Fibroblast of the conjunctiva (primary cell): ENCODE measurements at places on chromosomes 6 and 20.

- DNase-seq: no peak
These were observed 154.9 kb upstream of the BEND6 start for GRCh38 chr6:56799989-56800388.

GRCh38 chr6:89032599-89032998 is 48.0 kb upstream of the PNRC1 start:
- no peak for DNase-seq

DNA sequence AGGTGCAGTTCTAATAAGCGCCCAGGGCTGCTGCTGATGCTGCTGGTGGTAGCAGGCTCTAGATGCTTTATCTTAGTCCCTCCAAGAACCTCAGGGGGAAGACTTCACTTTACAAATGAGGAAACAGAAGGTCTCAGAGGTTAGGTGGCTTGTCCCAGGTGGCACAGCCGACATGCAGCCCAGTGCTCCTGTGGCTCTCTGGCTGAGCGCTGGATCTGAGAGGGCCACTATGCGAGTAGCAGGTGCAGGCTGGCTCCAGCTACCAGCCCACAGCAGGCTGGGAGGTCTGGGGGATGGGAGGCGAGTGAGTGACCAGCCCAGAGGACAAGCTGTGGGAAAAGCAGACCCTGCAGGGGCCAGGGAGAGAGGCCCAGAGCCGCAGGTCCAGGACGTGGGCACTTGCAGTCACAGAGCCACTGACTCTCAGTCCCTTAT is 90.9 kb downstream of the PRND start:
- no peak for DNase-seq

- no peak for DNase-seq
These were observed 4.2 kb downstream of the PPP2R5D start for GRCh38 chr6:42988486-42989020.

DNA sequence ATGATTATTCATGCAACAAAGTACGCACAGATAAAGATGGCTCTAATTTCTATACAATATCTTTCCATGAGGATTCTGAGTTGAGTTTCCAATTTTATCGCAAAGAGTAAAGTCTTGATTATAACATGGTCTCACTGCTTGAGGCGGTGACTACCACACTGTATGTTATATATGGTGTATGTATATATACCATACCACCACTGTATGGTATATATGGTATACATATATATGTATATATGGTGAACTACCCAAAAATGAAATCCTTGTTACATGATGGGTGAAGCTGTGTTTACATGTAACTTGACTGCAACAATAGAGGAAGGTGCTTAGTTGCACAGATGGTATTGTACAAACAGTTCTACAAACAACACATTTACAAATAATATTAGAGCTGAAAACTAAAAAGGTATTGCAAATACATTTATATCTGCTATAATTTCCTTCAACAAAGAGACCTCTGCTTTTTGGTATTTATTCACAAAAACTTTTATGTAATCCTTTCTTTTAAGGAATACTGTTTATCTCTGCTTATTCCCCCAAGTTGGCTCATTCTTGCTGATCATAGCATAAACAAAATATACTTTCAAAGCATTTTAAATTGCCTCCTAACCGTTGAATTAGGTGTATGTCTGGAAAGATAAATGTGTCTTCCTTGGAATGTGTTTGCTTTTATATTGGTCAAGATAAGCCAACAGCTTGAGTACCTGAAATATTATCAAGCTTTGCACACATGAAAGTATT is 77.7 kb upstream of the TPD52L1 start:
- DNase-seq: no peak

- DNase-seq: no peak
These were observed 102.2 kb downstream of the NRN1 start for GRCh38 chr6:5904532-5904931.

DNA sequence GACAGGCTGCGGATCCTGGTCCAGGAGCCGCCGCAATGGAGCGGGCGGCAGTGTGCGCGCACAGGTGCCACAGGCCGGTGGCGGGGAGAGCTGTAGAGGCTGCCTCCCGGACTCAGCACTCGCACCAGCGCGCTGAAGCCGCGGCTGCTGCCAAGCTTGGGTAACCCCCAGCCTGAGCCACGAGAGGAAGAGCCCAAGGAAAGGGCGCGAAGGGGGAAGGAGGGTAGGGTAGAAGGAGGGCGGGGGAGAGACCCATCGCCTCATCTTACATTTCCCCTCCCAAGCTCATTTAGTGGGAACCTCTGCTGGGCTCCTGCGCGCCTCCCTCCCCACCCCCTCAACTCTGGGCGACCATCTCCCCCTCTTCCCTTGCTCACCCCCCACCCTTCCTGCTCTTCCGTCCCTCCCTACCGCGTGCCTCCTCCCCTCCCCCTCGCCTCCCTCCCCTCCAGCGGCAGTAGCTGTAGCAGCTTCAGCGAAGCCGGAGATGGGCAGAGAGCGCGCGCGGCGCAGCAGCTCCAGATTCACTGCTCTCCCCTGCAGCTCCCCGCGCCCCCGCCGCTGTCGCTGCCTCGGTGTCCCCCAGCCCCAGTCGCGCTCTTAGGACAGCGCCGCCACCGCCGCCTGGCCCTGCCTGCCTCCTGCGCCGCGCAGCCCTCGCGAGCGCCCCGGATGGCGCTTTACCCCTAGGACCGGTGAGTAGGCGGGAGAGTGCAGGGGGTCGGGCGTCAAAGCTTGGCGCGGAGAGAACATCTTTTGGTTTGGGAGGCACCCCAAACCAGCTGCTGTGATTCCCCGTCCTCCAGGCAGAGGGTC is at the start of gene FUT9:
TSS of gene FUT9 (plus strand) at position 457 of the 816 bp plus-strand sequence. CDS start 187,182 bp downstream, outside the sequence.
- no peak for DNase-seq

- no peak for DNase-seq
These were observed 297.5 kb downstream of the CLIC5 start for GRCh38 chr6:45718131-45718530.

- no peak for DNase-seq
These were observed 63.7 kb downstream of the CTNNBL1 start for GRCh38 chr20:37757550-37757949.

DNA sequence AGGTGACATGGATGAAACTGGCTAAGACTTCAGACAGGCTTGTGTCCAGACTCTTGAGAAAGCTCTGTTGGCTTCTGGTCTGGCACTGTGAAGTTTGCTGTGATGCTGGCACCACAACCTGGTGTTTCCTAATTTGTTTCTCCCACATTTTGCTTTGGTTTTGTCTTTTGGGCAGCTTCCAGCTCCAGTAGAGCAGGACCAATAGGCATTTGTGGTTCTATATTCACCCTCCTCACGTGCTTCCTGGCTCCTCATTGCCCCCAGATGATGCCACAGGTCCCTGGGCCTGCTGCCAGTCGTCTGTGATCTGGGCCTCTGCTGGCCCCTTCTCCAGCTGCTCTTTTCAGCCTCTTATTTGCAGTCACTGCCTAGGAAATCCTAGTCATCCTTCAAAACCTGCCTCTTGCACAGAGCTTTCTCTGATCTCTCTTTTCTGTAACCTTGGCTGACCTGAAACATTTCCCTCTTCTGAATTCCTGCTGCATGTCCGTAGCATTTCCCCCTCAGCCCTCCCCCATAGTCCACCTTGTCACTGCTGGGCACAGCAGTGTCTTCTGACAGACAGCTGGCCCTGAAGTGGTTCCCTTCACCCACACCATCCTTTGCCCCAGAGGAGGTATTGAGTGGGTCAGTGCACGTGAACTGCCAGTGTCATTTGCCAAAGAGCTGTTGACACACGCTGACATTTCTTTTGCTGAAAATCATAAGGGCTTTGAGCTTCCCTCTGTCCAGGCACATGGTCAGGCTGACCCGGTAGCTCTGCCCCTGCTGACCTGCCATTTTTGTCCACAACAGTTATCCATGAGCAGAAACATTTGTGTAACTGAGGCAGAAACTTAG is 63.0 kb downstream of the PTPN1 start:
- peak; percentile 85 for DNase-seq

DNA sequence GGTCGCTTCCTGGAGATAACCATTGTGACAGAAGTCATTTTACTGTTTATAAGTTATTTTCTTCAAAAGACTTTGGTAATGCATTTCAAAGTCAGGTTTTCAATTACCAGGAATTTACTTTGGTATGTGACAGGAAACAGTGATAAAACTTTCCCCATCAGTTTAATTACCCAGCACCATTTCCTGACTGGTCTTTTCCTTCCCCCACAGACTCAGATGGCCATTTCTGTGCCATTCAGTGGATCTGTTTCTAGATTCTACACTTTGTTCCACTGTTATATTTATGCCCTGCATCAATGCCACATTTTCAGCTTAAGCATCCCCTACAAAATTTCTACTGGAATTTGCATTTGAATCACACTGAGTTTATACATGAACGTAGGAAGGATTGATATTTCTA is 16.3 kb downstream of the RRBP1 start:
- DNase-seq: no peak

DNA sequence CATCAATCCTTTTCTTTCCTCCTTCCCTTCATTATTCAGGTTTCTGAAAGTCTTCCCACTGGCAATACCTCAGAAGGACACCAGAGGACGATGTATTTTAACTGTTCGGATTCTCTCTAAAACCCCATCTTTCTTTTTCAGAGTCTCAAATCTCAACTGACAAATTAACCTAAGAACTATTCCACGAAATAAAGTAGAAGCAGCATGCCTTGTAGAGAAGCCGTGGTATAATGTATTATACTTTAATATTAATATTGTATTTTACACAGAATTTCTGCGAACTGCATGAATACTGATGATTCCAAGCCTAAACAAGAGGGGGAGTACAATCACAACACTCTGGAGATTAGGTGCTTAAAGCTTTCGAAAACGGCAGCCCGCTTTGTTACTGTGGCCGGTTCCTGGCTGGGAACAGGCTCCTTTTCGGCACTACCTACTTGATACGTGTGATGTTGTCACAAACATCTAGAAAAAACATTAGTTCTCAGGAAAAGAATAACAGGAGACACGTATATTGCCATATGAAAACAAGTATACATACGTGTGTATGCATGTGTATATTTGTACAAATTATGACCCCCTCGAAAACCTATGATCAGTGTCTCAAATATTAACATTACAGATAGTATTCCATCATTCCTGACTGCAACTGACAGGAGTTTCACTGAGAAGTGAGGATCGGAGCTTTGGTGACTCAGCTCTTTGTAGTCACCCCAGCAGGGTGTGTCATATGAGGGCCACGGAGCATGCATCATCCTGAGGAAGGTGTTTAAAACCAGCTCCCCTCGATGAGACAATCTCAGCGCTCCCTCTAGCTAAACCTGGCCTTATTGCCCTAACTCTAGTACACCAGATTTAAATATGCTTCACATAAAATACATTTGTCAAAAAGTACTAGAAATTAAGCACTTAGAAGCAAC is 319.7 kb upstream of the TCF21 start:
- DNase-seq: peak; percentile 70

DNA sequence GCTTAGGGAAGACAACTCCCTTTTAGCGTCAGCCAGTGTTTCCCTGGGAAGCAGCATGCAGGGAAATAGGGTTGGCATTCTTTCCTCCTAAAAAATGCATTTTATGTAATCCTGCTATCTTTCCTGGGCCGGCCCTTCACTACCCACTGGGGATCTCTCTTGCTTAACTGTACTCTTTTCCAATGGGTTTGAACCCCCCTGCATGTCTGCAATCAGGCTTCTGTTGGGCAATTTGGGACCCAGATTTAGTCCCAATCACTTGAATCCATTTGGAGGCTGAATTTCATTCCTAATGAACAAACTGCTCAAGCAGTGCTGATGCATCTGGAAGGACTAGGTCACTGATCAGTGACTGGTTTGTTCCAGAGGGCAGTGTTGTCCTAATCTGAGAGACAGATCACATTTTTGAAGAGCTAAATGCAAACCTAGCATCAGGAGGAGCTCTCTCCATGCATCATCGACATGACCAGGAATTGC is 152.0 kb downstream of the TSHZ2 start:
- DNase-seq: no peak

DNA sequence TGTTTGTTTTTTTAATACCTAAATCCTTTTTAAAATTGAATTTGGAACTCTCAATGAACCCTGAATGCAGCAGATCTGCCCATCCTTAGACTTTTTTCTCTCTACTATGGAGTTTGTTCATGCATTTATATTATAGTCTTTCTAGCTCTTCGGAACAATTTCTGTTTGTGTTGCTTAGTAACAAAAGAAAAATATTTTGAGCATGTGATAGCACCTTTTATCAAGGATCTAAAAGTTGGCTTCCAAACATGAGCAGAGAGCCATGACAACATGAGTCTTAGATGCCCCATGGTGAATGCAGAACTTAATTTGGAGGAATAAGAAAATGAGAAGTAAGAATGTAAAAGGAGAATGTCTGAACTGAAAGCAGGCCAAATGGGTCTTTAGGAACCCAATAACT is 133.7 kb downstream of the EDN1 start:
- no peak for DNase-seq

DNA sequence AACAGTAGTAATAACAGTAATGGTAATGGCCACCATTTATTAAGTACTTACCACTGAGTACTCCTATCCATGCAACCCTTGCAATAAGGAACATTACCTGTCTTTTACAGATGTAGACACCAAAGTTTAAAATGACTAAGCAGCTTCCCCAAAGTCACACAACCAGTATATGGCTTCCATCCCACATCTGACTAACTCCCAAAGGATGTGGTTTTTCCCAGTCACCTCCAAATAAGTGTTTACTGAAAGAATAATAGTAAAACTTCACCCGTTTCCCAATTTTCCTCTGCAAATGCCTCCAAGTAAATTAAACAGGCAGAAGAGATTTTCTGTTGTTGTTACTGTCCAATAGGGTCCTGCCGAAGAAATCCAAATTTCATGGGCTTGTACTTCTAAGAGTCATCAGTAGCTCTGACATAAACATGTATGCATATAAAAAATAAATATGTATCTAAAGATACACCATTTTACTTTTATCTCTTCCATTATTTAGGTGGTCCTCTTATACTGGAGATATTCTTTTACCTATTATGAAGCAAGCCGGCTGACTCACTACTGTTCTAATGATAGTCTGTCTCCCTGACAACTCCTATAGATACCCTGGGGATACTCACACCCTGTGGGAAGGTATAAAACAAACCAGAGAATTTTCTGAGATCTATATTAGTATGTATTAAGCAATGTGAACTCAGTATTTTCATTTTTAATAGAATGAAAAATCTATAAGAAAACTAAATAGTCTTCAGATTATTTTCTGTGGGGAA is 77.9 kb upstream of the ID4 start:
- DNase-seq: no peak

DNA sequence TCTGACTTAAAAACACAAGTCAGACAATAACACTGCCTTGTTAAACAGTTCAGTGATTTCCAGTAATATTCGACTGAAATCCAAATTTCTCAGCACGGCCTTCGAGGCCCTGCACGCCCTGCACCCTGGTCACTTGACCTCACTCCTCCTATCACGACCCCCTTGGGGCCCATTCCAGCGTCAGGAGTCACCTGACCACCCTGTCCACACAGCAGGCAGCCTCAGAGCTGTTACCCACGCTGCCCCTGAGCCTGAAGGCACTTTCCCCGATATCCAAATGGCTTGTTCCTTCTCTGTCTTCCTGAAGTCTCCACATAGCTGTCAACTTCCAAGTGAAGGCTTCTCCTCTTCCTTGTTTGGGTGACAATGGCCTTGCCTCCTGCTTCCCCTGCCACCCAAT is 33.1 kb upstream of the SMOC2 start:
- no peak for DNase-seq
